Parietal lobe (tissue), 2 donors: ENCODE measurements at places on chromosomes 5 and 9. TPM values are rescaled to one million over a fixed set of nuclear protein-coding genes. Genes with fewer than 3 reads are reported as not detected.

The HTR4 gene
- total RNA-seq, result 0.31 TPM

The IL33 gene
- 12.8 TPM for total RNA-seq

The CDKN2B gene
- 0.31 TPM for total RNA-seq

The TAL2 gene
- 6.3 TPM for total RNA-seq

The PDLIM4 gene
- 4.4 TPM for total RNA-seq

The AHRR gene
- total RNA-seq, result 2.8 TPM

The SLC6A7 gene
- total RNA-seq, result 1.9 TPM

The CFAP90 gene
- 2.8 TPM for total RNA-seq

The GKAP1 gene
- total RNA-seq, result 13.1 TPM

The LHX3 gene
- not detected for total RNA-seq

The ENHO gene
- total RNA-seq, result 27.5 TPM

The ORM2 gene
- not detected for total RNA-seq

The COL23A1 gene
- 0.94 TPM for total RNA-seq

The EMB gene
- total RNA-seq, result 3.1 TPM

The GAPVD1 gene
- 128 TPM for total RNA-seq

The GNAQ gene
- total RNA-seq, result 162 TPM

The BRIX1 gene
- 29.1 TPM for total RNA-seq

The TBC1D2 gene
- 5.9 TPM for total RNA-seq

The CDH10 gene
- total RNA-seq, result 50.7 TPM

The ECSCR gene
- total RNA-seq, result 4.7 TPM

The ATP10B gene
- total RNA-seq, result 7.2 TPM

The NKD2 gene
- 4.1 TPM for total RNA-seq

The PCDHB12 gene
- 36.9 TPM for total RNA-seq
